Psoas muscle (tissue), 8 donors: ENCODE measurements at places on chromosomes 2 and 18. TPM values are rescaled to one million over a fixed set of nuclear protein-coding genes. Genes with fewer than 3 reads are reported as not detected.
A peak's percentile ranks its signal among the peaks of the same experiment; 100 is the strongest.

- no peak for DNase-seq
Observed at GRCh38 chr18:23227726-23228070, 92.4 kb downstream of the CABLES1 start.

DNA sequence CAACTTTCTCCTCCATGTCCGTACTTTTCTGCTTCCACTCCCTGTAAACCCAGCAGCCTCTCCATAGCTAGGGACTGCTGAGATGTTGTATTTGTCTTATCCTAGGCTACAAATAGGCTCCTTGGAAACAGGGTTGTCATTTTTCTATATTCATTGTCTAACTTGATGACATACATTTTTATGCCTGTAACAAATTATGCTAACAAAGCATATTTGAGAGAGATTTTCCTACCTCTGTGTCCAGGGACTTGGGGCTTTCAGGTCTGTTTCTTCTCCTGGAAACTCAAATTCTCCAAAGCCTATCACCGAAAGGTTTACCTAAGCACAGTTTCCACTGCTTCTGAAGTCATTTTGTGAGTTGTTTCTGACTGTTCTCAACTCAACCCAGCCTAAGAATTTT lies 102.7 kb downstream of the UBE2E3 start:
- no peak for DNase-seq

GRCh38 chr2:174340400-174341292 lies 5.9 kb downstream of the SP9 start:
- peak; percentile 24 for DNase-seq

DNA sequence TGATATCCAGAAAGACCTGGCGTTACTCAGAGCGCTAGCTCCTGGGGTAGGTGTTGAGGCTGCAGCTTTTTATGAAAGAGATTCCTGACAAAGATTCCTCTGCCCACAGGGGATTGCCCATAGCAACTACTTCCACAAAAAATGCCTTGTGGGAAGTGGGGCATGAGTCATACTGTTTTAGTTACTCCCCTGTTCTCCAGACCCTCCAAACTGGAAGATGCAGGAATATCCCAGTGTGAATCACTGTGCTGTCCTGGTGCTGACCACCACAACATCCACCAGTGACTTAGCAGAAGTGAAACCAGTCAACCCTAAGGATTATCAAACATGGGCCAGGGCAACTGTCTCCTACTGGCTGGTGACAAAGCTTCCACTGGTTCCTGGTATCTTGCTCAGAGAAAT lies 61.8 kb downstream of the CDH2 start:
- DNase-seq, result no peak

GRCh38 chr2:229852565-229852964 lies 69.2 kb downstream of the TRIP12 start:
- no peak for DNase-seq

- no peak for DNase-seq
Observed at GRCh38 chr2:136394136-136395060, 276.4 kb upstream of the CXCR4 start.

- DNase-seq, result peak; percentile 85
Observed at GRCh38 chr2:8534729-8535468, 147.0 kb upstream of the ID2 start.

Gene CRYGD
- total RNA-seq, result not detected

Gene RGPD4
- not detected for total RNA-seq

Gene UGT1A6
- not detected for total RNA-seq

Gene UCN
- total RNA-seq, result not detected

Gene MARS2
- total RNA-seq, result 8.2 TPM

Gene PRSS56
- 2.0 TPM for total RNA-seq

Gene RAD51AP2
- 0.06 TPM for total RNA-seq
